WTC11 (cell line): ENCODE measurements at places on chromosomes 6 and 20. TPM values are rescaled to one million over a fixed set of nuclear protein-coding genes. Genes with fewer than 3 reads are reported as not detected.

NKX2-2 gene
- not detected in 3 replicates for total RNA-seq

DNA sequence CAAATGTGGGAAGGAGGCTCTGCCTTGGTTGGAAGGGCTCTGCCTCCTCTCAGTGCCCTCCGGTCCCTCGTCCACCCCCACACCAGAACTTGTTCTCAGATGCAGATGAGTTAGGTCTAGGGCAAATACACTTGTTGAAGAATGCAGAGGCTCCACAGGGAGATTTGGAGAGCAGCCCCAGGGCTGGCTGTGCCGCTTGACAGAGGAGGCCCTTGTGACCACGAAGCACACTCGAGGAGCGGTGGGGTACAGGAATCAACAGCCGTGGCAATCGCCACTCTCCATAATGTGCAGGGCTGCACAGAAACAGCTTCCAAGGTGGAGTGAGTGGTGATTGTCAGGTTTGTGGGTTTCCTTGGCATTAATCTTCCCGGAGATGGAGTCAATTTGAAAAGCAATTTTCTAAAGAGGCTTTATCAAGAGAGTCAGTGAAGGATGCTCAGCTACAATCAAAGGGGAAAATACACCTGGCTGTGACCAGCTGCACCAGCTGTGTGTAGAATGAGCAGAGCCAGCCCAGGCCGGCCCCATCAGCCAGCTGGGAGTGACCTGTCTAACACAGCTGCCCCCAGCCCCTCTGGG lies 59.5 kb downstream of the BFSP1 start:
- no peaks in the 10 kb centered on the region for H3K4me1 ChIP-seq
- no peak overlapping the region for H3K27ac ChIP-seq
- no peak overlapping the region for H3K4me3 ChIP-seq
- H3K27me3 ChIP-seq: no peaks in the 10 kb centered on the region
- DNase-seq: no peak

DNA sequence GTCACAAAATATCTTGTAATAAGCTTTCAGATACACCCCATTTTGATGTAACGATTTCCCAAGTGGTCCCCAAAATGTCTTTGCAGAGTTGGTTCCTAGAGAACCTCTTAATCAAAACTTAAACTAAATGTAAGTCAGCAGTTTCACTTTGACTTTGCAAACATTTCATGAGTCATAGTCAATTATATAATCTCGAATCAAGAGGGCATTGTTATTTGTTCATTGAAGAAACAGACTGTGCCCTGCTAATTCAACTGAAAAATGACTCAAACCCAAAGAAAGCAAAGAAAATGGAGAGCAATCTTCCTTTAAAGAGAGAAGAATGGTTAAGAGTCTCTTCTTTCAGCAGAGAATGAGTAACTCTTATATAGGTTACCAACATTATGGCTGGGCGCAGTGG lies 58.3 kb downstream of the IPCEF1 start:
- H3K27me3 ChIP-seq: no peaks in the 10 kb centered on the region
- H3K4me3 ChIP-seq: no peak overlapping the region
- DNase-seq: no peak
- no peak overlapping the region for H3K27ac ChIP-seq

DNA sequence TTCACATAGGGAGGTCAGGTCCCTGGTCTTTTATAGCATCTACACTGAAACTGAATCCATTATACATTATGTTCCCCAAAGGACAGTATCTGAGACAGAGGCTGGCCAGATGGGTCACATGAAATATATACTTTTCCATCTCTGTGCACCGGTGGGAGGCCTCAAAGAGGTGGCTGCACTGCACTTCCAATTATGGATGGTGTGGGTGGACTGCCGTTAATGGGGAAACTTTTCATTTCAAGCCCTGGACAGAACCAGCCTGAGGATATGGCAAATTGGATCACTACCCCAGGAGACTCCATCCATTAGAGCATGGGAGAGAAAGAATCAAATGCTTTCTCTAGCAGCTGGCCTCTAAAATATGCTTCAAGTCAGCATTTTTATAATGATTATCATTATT lies 280.5 kb upstream of the OPRM1 start:
- no peak overlapping the region for H3K27ac ChIP-seq
- H3K36me3 ChIP-seq: no peaks in the 10 kb centered on the region
- H3K4me3 ChIP-seq: no peak overlapping the region
- peaks cover 19% of the 10 kb centered on the region for H3K4me1 ChIP-seq
- H3K27me3 ChIP-seq: no peaks in the 10 kb centered on the region

DNA sequence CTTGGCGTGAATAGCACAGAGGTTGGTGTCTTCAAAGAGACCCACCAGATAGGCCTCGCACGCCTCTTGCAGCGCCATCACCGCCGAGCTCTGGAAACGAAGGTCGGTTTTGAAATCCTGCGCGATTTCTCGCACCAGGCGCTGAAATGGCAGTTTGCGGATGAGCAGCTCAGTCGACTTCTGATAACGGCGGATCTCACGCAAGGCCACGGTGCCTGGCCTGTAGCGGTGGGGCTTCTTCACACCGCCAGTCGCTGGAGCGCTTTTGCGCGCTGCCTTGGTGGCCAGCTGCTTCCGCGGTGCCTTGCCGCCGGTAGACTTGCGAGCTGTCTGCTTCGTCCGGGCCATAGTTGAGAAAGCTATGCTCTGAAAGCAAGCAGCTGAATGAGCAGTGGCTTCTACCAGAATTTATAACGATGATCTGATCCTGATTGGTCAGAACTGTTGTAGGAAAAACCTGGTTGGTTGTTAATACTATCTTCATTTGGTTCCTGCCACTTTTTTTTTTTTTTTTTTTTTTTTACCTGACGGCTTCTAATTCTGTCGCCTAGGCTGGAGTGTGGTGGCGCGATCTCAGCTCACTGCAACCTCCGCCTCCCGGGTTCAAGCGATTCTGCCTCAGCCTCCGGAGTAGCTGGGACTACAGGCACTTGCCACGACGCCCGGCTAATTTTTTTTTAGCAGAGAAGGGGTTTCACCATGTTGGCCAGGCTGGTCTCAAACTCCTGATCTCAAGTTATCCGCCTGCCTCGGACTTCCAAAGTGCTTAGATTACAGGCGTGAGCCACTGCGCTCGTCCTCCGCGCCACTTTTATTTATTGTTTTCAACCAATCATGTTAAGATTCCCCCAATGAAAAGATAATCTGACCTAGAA lies 21.5 kb downstream of the OR2B2 start:
- peak; percentile 74 for DNase-seq
- H3K4me3 ChIP-seq: no peak overlapping the region
- H3K27ac ChIP-seq: peak overlapping the region; percentile 99
- no peaks in the 10 kb centered on the region; the same call in 1 of the 2 replicates for H3K27me3 ChIP-seq
